ENCODE measurements at places on chromosomes 4 and X. TPM values are rescaled to one million over a fixed set of nuclear protein-coding genes. Genes with fewer than 3 reads are reported as not detected.
A peak's percentile ranks its signal among the peaks of the same experiment; 100 is the strongest.

- DNase-seq = no peak
Observed at GRCh38 chr4:76968937-76969336, 19.4 kb downstream of the SEPTIN11 start.

DNA sequence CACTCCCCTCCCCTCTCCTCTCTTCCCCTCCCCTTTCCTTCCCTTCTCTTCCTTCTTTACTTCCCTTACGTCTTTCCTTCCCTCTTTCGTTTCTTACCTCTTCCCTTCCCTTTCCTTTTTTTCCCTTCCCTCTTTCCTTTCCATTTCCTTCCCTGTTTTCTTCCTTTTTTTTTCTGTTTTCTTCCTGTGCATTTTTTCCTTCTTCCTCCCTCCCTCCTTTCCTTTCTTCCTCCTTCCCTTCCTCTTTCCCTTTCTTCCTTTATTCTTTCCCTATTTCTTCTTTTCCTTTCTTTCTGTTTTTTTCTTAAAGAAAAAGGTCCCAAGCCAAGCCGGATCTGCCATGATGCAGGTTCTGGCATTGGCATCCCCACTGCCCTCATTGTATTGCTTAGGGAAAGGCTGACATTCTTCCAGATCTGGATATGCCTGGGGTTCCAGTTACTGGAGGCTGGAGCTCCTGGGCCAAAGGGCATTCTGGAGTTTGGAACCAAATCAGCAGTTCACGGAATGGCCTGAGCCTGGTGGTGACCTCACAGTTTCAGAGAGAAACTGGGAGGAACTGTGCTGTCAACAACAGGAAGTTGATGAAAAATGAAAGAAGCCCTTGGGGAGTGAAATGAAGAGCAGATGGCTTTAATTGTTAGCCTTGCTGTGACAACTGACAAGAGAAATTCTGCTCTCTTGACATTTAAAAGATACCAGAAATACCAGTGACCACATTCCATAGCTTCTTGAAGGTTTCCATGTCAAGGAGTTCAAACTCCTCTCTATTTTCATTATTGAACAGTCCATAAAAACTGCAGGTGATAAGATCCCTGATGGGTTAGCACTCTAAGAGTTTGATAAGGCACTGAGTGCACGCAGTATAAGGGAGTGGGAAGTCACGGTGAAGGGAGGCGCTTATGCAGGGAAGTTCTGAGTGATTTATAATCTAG is 622.1 kb downstream of the SPRY1 start:
- DNase-seq = no peak

Gene ITGB1BP2
- total RNA-seq = 5.6 TPM

DNA sequence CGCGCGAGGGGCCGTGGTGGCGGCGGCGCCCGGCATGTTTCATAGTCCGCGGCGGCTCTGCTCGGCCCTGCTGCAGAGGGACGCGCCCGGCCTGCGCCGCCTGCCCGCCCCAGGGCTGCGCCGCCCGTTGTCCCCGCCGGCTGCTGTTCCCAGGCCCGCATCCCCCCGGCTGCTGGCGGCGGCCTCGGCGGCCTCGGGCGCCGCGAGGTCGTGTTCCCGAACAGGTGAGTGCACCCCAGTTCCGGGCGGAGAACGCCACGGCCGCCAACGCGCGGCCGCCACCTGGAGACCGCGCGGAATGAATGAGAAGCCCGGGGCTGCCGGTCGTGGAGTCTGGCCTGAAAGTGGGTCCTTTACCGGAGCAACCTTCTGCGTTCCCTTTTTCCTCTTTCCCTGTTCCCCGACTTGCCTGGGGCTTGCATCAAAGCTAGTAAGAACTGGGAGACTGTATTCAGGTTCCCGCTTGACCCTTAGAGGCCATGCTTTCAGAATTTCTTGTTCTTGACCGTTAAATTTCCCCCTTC is 429 bp downstream of the NOCT start:
- no peak for DNase-seq

GRCh38 chr4:87589531-87589930 is 18.8 kb upstream of the DSPP start:
- DNase-seq = no peak

Gene GPR119
- total RNA-seq = not detected

DNA sequence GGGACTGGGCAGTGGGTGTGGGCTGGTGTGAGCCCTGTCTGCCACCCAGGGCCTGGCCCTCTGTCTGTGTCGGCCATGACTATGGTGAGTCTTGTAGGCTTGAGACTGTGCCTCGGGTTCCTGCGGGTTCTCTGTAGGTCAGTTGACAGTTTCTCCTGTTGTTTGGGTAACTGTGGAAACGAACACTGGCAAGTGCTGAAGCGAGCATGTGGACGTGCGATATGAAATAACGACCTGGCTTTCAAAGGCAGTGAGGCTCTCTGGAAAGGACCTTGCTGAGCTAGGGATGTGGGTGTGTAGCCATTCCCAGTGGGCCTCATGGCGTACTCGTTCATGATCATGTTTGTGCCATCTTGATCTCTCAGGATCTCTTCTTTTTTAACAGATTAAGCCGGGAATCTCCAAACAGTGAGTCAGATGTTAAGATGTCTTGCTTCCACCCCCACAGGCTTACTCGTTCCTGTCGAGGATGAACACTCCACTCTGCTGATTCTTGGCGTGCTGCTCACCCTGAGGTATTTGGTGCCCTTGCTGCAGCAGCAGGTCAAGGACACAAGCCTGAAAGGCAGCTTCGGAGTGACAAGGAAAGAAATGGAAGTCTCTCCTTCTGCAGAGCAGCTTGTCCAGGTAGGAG is 41.3 kb downstream of the HTT start:
- DNase-seq = no peak

GRCh38 chrX:71671043-71671780 is 3.9 kb downstream of the LOC101059915 start:
- peak; percentile 62 for DNase-seq

Gene DGAT2L6
- not detected for total RNA-seq

DNA sequence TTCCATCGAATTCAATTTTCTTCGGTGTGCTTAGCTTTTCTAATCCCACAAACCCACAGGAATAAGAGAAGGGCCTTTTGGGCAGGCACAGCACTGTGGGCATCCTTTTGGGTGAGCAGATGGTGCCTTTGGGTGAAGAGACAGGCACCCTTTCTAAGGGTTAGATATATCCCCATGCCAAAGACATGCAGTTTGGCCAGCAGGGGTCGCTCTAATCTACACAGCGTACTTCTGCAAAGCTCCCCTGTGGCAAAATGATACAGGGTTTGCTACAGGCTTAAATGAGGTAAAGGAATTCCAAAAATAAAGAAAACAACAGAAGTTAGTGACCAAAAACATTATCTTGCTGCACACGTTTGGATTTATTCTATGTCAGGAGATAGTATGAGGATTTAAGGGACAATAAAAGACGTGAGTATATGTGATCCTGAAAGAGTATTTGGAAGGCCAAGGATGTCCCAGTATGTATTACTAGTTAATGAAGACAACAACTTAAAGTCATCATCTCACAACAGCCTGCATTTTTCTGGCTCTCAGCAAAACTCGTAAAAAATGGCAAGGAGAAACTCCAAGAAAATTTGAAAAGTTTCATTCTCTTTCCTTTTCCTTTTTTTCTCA is 49.5 kb downstream of the PHEX start:
- no peak for DNase-seq

- DNase-seq = no peak
Observed at GRCh38 chr4:38003102-38003501, 42.9 kb downstream of the PTTG2 start.

Gene APBB2
- 5.5 TPM for total RNA-seq

Gene MAOB
- total RNA-seq = not detected

- no peak for DNase-seq
Observed at GRCh38 chr4:7861440-7861881, 78.2 kb downstream of the AFAP1 start.

DNA sequence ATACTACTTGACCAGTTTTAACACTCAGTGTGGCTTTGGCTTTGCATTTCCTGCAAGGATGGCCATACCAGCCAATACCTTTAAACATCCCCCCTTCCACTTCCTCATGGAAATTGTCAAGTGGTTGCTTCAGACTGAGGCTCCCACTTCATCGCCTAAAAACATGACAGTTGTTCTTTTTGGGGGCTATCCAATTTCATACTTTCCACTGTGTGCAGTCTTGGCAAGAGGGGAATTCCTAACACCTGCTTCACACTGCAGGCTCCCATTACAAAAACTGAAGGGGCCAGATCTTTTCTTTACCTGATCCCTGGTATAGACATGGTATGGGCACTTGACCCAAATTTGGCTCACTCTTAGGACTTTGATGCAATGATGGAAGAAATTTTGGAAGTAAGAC is 28.5 kb upstream of the TSR2 start:
- no peak for DNase-seq

DNA sequence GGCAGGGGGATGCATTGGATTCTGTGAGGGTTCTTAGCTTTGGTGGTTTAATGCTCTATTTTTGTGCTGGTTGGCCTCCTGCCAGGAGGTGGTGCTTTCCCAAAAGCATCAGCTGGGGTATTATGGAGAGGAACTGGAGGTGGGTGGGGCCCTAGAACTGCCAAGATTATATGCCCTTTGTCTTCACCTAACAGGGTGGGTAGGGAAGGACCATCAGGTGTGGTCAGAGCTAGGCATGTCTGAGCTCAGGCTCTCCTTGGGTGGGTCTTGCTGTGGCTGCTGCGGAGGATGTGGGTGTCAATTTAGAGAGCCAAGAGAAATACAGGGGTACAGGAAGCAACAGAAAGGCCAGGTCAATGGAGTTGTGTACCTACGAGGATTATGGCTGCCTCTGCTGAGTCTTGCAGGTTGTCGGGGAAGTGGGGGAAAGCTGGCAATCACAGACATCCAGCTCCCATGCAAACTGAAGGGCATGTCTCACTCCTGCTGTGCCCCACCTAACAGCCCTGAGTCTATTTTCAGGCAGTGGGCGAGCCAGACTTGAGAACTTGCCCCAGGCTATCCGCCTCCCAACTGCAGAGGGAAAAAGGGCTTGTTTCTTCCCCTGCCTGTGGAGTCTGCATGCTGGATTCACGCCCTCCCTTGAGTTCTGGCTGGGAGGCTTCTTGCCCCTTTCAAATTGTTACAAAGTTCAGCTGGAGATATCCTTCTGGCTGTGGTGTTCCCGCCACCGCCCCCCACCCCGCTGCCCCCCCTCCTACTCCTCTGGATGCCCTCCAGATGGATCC is 212.0 kb downstream of the COMMD8 start:
- DNase-seq = no peak

GRCh38 chr4:37872310-37872988 is 18.4 kb upstream of the TBC1D1 start:
- DNase-seq = no peak

DNA sequence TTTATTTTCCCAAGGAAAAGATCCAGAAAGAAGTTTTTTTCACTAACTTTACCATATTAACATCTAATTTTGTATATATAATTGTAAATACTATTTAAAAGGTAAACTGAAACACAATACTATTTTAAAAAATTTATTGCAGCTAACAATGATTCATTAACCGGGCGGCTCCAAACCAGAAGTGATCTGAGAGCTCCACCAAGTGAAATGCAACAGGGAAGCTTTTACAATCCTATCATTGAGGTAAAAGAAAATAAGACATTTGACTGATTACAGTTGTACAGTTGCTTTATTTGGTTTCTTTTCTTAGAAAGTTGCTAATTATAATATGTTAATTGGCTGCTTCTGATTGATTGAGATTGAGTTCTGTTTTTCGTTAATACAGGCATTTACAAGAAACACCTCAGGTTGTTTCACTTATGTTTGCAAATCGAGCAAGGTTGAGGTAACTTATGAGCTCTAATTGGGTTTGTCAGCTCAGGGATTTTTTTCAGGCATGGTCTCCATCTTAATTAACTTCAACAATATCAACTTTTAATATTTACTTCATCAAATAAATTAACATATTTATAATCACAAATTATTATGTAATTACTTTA is 220.2 kb upstream of the UGT8 start:
- no peak for DNase-seq

DNA sequence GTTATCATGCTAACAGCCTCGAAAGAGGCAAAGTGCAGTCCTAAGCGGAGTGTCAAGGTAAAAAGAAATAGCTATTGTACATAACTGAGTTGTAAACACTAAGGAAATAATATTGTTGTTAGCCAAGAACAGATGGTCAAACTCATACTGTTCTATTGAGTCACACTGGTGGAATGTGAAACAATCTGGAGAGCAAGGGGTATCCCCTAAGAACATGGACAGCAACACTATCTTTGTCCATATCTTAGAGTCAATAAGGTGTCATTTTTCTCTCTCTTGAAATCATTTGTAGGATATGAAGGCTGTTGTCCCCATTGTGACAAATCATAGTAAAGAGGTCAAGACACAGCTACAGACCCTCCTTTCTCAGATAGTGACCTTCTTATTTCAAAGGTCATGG is 4.5 kb upstream of the PDGFC start:
- no peak for DNase-seq

GRCh38 chrX:139179592-139179991 is 350.9 kb upstream of the F9 start:
- no peak for DNase-seq

GRCh38 chr4:128540122-128540521 is 252.5 kb upstream of the PGRMC2 start:
- no peak for DNase-seq

- DNase-seq = no peak
Observed at GRCh38 chr4:109332926-109333464, 30.5 kb upstream of the COL25A1 start.

DNA sequence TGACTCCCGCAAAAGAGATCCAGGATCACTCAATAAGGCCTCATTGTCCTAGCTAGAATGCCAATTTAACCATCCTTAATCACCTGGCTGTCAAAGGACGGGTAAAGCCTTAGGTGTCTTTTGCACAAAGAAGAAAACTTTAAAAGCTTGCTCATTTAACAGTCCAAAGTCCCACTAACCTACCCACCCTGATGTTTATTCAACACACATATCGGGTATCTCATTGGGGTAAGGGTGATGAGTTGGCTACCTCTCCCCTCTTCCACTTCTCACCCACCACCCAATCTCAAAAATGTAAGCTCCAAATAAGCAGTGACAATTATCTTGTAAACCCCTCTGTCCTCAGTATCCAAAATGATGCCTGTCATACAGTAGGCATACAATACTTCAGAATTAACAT is 988 bp upstream of the SRD5A3 start:
- no peak for DNase-seq

Gene NAAA
- 31.9 TPM for total RNA-seq

DNA sequence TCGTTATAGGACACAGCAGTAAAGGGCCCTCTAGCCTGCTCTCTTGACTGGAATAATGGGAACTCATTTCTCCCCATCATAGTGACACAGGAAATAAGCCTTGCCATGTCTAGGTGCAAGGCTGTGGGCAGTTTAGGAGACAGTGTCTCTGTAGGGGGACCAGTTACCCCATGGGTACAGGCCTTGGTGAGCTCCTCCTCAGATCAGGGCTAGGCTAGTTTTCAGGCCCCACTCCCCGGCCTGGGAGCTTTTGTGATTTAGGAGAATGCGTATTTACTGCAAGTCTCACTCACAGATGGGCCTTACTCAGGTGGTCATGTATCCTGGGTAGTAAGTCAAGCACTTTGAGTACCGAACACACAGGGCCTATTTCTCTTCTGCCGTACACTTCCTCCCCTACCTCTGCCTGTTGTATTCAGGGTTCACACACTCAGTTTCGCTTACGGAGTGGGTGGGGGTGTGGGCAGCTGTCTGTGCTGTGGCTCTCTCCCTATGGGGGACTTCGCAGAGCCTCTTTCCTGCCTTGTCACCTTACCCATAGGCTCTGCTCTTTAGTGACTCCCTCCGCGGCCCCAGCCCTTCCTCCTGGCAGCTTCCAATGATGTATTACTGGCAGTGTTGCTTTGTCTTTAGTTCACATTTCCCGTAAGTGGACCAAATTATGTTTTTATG is 34.2 kb downstream of the FAM193A start:
- peak; percentile 77 for DNase-seq

Gene NEIL3
- total RNA-seq = 14.7 TPM

GRCh38 chr4:103493450-103494159 is 226.2 kb downstream of the TACR3 start:
- no peak for DNase-seq

Gene VCX3B
- not detected for total RNA-seq

Gene BEX5
- 4.5 TPM for total RNA-seq

Gene PNMA5
- total RNA-seq = not detected
